GM19239 (cell line): ENCODE measurements at places on chromosomes 4 and X.
A peak's percentile ranks its signal among the peaks of the same experiment; 100 is the strongest.

DNA sequence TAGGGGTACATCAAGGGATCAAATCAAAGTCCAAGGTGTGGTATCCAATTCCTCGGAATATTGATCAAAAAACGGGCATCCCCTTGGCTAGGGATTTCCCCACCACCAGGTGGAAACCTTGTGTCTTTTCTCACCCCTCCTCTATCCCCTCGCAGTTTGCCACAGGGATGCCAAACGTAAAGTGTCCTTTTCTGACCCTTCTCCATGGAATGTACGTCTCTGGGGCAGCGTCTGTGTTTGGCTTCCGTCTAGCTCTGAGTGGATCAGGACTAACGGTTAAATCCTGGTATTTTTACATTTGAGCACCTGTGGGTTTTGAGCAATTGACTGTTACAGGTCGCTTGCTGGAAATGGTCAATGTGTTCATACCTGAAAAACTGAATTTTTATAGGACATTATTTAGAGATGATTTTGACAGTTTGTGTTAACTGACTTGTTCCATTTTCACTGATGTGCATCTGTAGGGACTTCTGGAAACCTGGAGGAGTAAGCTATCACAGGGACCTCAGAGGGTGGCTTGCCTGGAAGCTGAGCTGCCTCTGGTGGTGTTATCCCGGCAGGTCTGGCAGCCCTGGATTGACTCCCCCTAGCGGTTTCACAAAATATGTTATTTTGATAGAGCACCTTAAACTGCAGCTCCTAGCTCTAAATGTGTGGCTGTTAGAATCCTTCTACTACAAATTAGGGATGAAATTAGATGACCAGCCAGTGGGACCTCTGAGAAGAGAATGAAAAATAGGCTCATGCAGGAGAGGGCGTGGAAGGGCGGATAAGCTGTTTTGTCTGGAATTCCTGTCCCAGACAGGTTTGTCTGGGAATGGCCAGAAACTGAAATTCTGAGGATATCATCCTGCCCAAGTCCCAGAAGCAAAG, 8.8 kb upstream of the MGST2 start:
- peak; percentile 23 for DNase-seq

DNA sequence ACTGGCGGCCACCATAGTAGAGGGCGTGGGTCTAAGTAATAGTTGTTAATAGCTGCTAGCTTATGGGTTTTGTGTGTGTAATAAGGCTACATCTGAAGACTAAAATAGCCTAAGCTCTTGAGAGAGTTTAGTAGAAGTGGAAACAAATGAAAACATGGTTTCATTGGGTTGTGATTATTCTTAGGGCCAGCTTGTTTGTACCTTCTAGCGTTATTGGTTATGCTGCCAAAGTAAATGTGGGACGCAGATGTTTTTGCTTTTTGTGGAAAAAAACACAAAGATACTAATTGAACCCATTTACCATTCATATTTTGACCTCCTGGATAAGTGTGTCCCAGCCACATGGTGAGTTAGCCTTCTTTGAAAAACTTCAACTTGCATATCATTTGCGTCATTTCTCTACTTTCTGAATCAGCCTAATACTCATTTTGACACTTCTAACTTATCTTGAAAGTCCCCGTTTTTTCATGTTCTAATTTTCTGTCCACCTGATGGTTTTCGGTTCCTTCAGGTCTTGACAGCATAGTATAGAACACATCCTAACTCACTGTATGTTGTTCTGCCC, 305.3 kb downstream of the FRMPD4 start:
- peak; percentile 3 for DNase-seq

- no peak for DNase-seq
Measured at GRCh38 chr4:1183985-1184773, 11.8 kb upstream of the SPON2 start.

GRCh38 chrX:102155806-102156179, at the start of gene BEX5:
Gene BEX5, minus strand, starts transcription at chrX:102155977. Its CDS starts 1,712 bp downstream, at chrX:102154265.
- peak; percentile 6 for DNase-seq

- no peak for DNase-seq
Measured at GRCh38 chr4:55458164-55458563, 62.4 kb downstream of the TMEM165 start.

DNA sequence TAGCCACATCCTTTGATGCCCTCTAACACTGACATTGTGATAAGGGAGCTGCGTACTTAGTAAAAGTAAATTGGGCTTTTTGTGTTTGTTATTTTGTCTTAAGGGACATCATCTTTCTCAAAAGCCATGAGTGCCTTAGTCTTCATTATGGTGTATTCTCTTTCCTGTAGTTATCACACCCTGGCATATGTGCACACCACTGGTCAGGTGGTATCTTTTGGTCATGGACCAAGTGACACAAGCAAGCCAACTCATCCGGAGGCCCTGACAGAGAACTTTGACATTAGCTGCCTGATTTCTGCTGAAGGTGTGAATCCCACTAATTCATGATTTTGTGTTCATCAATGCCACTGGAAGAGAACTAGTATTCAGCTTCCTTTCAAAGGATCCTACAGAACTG, 18.0 kb downstream of the HERC6 start:
- no peak for DNase-seq

- no peak for DNase-seq
Measured at GRCh38 chrX:10326578-10326977, 169.8 kb downstream of the CLCN4 start.
